Osteoblast (primary cell): ENCODE measurements at places on chromosomes 6 and 20. TPM values are rescaled to one million over a fixed set of nuclear protein-coding genes. Genes with fewer than 3 reads are reported as not detected.

GRCh38 chr20:56422824-56423189, 10.7 kb downstream of the CASS4 start:
- DNase-seq: no peak

The TP53INP2 gene
- 7.7 and 8.0 TPM in 2 replicates for total RNA-seq

The ITCH gene
- total RNA-seq: 73.4 and 79.3 TPM in 2 replicates

- no peak for DNase-seq
Measured at GRCh38 chr20:57087705-57088104, 178.7 kb downstream of the BMP7 start.

DNA sequence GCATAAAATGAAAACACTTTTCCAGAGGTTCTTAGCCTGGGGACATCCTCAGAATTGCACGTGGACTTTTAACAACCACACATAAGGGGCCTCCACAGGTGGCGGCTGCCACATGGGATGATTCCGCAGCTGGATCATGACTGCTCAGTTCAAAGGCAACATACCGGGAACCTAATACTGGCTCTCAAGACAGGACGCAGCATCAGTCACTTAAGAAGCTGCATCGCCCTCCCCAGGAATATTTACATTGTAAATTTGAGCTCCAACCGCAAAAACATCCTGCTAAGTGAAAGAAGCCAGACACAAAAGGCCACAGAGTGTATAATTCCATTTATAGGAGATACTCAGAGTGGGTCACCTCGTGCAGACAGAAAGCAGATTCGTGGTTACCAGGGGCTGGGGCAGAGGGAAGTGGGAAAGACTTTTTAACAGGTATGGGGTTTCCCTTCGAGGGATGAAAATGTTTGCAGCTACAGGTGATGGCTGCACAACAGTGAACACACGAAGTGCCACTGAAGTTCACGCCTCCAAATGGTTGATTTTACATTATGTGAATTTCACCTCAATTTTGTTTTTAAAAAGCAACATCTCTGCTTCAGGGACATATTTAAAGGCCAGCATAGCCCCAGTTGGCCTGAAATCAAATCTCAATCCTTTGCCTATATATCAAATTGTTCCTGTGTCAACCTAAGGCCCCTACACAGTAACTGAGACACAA, 141.5 kb downstream of the BMP7 start:
- DNase-seq: no peak

The PLA2G7 gene
- 0.36 TPM in 1 of 2 replicates, not detected in the other for total RNA-seq

DNA sequence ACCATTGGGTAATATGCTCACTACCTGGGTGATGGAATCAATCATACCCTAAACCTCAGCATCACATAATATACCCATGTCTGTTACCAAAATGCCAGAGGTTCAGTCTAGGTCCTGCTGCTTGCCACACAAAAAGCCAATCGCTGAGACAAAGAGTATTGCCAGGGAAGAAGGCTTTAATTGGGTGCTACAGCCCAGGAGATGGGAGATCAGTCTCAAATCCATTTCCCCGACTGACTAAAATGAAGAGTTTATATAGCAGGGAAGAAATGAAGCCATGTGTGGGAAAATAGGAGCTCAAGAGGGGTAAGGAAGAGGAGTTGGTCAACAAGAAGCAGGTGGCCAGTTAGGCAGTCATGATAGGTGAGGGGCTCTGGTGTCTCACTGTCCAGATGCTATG, 149.6 kb downstream of the QRSL1 start:
- no peak for DNase-seq

The POU3F2 gene
- total RNA-seq: under 0.01 TPM in 1 of 2 replicates, not detected in the other

- no peak for DNase-seq
Measured at GRCh38 chr6:143026696-143027449, 33.8 kb upstream of the AIG1 start.

GRCh38 chr20:41170386-41171105, 33.2 kb downstream of the PLCG1 start:
- peak; percentile 39 for DNase-seq

The C20orf141 gene
- total RNA-seq: 0.29 and 0.36 TPM in 2 replicates

The CGA gene
- total RNA-seq: not detected in 2 replicates

GRCh38 chr6:79737172-79737571, 106.0 kb downstream of the SH3BGRL2 start:
- no peak for DNase-seq
